ENCODE measurements at places on chromosomes 11 and 22.

- DNase-seq, result no peak
Observed at GRCh38 chr11:86482692-86483091, 108.0 kb downstream of the CCDC81 start.

GRCh38 chr22:49925525-49926128 is 7.2 kb downstream of the CRELD2 start:
- DNase-seq, result no peak

DNA sequence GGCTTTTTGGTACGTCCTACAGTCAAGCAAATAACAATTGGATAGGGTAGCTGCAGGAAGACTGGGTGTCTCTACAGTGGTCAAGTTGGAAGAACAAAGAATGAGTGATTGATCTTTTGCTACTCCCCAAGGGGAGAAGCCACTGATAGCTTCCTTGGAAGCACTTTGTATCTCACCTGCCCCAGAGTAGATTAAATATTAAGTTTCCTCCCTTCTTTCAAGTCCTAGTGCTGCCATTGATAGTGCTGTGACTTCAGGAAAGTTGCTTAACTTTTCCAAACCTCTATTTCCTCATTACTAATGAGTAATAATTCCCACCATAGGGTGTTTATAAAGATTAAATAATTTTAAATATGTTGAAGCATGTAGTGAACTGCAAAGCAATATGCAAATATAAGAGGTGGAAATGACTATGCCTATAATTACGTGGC is 35.6 kb upstream of the EHF start:
- DNase-seq, result no peak

GRCh38 chr11:95521133-95521542 is 268.4 kb downstream of the FAM76B start:
- DNase-seq, result peak; percentile 96

DNA sequence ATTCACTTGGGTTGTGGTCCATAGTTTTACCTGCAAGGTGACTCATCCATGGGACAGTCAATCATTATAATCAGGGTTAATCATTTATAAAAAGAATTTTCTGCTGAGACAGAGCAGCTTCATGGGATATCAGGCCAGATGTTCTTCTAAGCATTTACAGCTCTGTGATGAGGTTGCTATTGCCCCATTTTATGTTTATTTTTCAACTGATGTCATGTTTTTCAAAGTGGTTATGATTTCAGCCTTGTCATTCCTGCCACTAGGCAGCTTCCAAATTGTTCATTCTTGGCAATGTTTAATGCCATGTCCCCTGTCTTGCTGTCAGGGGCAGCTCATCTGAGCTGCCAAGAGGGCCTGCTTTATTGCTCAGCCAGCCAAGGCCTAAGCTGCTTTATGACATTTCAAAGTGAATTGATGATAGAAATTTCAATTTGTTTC is 35.9 kb upstream of the ZBED5 start:
- DNase-seq, result no peak

DNA sequence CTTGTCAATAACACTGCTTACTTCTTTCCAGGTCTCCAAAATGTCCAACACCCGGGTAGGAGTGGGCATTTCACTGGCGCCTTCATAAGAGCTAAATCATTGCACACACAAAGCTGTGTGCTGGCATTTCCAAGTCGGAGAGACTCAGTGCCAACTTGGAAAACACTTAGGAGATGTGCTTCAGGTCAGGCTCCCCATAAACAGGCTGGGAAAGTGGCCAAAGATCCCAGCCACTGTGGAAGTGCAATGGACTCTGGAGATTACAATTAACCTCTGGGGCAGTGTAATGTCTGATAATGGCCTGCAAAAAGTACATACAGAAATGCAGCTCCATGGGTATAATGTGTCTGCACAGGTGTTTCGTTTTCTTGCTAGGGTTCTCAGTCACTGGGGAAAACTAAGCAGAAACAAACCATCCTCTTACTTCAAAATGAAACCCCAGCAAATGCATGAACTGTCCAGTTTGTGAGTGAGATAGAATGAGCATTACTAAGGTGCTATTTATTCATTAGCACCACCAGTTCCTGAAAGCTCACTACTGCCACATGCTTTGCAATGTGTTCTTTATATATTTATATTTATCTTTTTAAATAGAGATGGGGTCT is 79.0 kb downstream of the ABTB2 start:
- DNase-seq, result no peak

DNA sequence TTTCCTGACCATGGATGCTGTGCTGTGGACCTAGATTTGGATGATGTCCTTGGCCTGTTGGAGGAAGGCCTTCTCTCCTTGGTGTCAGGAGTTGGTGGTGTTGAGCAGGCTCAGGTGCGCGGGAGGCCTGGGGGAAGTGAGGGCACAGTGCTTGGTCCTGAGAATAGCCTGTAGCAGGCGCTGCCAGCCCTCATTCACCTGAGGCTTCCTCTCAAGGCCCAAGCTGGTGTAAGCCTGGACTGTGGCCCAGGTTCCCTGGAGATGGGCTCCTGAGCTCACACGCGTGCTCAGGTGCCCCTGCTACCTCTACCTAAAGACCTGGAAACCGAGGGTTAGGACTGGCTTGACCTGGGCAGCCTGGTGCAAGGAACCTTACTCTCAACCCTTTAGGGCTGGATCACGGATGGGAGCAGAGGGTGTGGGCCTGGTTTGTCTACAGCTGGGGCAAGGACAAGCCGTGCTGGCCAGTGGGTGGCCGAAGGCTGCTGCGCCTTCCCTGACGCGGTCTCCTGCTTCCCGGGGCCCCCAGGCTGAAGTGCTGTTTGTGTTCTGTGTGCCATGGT is 7.8 kb upstream of the GRAMD4 start:
- DNase-seq, result no peak

GRCh38 chr11:76788661-76789442 is 5.7 kb downstream of the TSKU start:
- DNase-seq, result no peak

GRCh38 chr11:113338730-113339129 is 24.3 kb downstream of the TTC12 start:
- no peak for DNase-seq

DNA sequence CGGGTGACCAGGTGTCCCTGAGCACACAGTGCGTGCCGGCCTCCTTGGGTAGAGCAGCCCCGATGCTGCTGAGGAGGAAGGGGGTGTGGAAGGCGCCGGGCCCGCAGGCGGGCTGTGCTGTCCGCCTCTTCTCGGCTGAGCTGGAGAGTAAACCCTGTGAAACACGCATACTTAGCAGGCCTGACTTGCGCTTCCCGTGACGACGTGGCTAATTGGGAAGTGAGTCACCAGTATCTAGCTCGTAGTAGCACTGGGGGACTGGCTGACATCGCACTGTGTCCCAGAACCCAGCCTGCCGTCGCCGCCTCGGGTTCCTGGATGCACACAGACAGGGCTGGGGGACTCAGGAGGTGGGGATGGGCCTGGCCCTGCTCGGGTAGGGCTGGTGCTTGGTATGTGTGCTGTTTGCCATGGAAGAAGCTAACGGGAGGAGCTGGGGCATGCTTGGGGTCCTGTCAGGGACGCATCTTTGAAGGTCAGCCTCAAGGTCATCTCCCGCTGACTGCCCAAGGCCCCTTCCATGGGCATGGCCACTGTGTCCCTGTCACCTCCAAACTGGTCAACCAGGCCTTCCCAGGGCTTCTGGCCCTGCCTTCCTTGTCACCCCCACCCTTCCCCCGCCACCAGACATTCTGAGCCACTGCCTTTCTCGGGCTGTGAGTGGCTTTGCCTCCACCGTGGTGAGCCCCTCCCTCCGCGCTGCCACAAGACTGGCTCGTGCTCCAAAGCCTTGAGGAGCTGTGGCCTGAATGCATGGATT is 1327.0 kb downstream of the BRD1 start:
- peak; percentile 88 for DNase-seq

DNA sequence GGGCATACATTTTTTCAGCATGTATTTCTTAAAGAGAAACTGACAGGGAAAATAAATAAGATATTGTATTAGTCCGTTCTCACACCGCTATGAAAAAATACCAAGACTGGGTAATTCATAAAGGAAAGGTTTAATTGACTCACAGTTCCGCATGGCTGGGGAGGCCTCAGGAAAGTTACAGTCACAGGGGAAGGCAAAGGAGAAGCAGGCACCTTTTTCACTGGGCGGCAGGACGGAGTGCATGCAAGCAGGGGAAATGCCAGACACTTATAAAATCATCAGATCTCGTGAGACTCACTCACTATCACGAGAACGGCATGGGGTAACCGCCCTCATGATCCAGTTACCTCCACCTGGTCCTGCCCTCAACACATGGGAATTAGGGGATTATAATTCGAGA is 44.2 kb downstream of the PPFIA1 start:
- DNase-seq, result no peak

DNA sequence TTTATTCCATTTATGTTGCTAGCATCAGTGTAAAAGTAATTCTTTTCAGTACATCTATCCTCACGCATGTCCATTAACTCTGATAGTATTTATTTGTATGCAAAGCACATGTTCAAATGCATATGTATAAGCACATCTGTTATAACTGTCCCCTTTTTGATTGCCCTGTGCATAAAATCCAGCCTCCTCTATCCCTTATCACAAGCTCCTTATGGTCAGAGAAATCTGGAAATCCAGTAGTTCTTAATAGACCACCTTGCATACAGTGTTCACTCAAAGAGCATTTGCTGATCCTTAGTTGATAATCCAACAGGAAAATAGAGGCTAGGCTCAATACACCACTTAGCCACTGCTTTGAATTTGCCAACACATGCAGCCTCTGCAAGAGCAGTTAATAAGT is 443.5 kb downstream of the AASDHPPT start:
- no peak for DNase-seq

GRCh38 chr22:46036558-46037408 is 59.8 kb upstream of the WNT7B start:
- DNase-seq, result peak; percentile 43

DNA sequence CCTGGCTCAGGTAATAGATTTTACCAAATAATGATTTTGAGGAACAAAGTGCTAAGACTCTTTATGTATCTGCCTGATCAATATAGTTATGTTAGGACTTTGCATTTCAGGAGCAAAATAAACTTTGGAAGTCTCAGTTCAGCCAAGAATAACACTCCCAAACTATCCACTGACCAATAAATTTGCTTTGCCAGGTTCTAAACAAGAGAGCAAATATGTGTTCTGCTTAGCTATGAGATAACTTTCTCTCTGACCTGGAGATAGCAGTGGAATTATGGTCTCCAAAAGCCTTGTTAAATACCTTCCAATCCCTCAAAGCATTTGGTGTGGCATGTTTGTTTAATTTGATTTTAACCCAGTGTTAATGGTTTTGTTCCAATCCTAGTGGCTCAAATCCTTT is 1541.1 kb downstream of the FAM181B start:
- no peak for DNase-seq

DNA sequence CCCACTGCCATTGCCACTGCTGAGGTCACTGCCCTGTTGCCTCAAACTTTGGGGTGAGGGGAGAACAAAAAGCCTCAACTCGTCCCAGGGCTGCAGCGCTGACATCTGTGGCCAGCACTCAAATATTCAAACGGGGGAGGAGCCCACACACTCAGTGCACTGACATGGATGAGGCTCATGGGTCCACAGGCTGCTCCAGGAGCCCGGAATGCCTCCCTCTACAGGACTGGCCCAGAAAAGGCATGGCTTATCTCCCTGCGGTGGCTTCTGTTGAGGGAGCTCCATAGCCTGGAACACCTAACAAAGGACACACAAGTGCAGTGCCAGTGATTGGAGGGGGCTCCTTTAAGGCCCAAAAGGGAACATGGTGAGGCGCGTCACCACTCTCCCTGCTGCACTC is 341.1 kb upstream of the LUZP2 start:
- DNase-seq, result no peak

GRCh38 chr22:44648821-44649565 is 53.0 kb upstream of the PRR5 start:
- DNase-seq, result no peak

DNA sequence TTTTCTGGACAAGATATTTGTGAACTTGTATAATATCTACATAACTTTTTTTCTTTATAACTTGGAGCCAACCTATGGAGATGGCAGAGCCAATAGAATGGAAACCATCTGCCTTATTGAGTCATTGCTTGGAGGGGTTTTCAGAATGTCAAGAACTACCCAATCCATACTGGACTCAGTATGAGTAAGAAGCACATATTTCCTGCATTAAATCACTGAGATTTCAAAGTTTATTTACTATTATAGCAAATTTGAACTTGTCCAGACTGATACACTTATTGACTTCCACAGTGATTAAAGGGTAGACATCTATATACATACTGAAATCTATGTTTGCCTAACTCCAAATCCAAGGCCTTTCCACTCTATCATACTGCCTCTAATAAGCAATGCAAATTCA is 704.0 kb downstream of the KCNA4 start:
- no peak for DNase-seq

- DNase-seq, result no peak
Observed at GRCh38 chr11:82059505-82059904, 674.2 kb downstream of the FAM181B start.

- no peak for DNase-seq
Observed at GRCh38 chr22:39524753-39525657, 4.6 kb downstream of the ATF4 start.

DNA sequence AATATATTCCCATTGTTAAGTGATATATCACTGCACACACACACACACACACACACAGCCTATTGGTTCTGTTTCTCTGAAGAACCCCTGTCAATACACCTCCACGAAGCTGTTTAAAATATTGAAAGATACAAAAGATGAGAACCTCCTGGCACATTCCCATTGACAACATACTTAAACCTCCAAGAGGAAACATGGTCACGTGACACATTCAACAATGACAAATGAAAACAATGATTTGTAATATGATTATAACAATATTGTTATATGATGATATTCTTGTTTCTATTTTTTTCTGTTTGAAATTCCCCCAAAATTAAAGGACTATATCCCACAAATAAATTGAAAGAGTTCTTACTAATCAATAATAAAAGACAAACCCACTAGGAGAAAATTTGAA is 1344.9 kb downstream of the BRD1 start:
- no peak for DNase-seq

DNA sequence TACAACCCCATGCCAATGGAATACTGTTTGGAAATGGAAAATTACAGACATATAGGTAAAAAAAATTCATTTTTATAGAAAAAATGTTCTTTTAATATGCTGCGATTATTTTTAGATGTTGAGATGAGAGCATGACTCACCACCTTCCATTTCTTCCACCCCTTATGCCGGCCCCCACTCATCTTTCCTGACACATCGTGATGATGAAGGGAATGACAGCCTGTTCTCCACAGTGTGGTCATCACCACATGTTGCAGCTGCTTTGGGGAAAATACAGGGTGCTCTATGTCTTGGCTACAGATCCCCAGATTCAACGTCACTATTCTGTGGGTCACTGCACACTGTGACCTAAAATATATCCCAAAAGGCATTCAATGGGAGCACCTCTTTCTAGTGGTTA is 916.2 kb downstream of the METTL15 start:
- no peak for DNase-seq

GRCh38 chr11:2382936-2383851 is 6.1 kb downstream of the CD81 start:
- DNase-seq, result no peak
